ENCODE measurements at places on chromosomes 5 and 9.

- DNase-seq = no peak
These were observed 5.2 kb downstream of the LRRTM2 start for GRCh38 chr5:138869763-138870500.

DNA sequence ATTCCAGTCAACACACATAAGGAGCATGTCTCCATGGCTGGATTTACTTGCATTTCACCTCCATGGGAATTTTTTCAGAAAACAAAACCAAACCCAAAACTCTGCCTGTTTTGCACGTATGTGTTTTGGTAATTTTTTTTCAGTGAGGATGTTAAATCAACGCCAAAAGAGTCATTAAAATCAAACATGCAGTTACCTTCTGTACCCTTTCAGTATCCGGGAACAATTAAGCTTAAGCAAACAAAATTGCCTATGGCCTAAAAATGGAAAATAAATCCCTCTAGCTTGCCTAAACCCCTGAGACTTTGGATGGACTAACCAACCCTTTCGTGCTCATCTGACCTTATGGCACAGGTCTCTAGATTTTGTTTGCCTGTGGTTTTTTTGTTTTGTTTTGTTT lies 209.2 kb upstream of the KLF4 start:
- no peak for DNase-seq

- DNase-seq = no peak
These were observed 72.6 kb downstream of the FGF1 start for GRCh38 chr5:142613271-142613671.

- DNase-seq = peak; percentile 12
These were observed 1.5 kb downstream of the CDC42SE2 start for GRCh38 chr5:131265311-131265803.

GRCh38 chr5:95375591-95375990 lies 15.6 kb upstream of the FAM81B start:
- DNase-seq = no peak

- no peak for DNase-seq
These were observed 30.0 kb downstream of the ROPN1L start for GRCh38 chr5:10471677-10472076.

GRCh38 chr9:107612136-107612535 lies 122.6 kb upstream of the KLF4 start:
- DNase-seq = no peak

DNA sequence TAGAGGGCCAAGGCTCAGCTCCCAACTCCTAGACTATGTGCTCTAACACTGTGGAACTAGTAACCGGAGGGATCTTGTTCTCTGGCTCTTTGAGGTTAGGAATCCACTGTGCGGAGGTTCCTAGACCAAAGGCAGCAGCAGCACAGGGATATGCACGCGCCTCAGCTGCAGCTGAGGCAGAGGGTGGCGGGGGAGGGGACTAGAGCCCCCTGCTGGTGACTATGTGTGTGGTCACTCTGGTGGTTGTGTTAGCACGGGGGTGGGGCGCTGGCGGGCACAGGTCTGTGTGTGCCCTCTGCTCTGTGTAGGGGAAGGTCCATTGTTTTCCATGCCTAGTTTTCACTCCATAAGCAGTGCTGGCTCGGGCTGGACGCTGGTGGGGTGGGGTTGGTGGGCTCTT lies 458.0 kb upstream of the IZUMO3 start:
- peak; percentile 61 for DNase-seq

DNA sequence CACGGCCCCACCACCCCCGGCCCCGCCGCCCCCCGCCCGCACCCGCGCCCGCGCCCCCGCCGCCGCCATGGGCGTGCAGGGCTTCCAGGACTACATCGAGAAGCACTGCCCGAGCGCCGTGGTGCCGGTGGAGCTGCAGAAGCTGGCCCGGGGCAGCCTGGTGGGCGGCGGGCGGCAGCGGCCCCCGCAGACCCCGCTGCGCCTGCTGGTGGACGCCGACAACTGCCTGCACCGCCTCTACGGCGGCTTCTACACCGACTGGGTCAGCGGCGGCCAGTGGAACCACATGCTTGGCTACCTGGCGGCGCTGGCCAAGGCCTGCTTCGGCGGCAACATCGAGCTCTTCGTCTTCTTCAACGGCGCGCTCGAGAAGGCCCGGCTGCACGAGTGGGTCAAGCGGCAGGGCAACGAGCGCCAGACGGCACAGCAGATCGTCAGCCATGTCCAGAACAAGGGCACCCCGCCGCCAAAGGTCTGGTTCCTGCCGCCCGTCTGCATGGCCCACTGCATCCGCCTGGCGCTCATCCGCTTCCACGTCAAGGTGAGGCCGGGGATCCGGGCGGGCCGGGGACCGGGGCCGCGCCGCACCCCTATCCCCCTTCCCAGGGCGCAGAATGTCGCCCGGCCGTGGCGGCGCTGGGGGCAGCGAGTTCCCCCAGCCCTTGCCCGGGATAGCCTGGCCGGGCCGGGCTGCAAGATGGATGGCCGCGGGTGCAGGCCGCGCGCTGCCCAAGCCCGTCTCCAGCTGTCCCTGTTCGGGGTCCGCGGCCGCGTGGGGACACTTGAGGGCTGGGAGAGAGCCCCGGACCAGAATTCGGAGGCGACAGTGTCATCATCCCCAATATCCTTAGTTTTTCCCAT lies 594 bp downstream of the FAM120A start:
- peak; percentile 31 for DNase-seq

GRCh38 chr9:105975886-105976645 lies 281.7 kb downstream of the TMEM38B start:
- DNase-seq = no peak

GRCh38 chr9:96009690-96010472 lies 134.4 kb downstream of the ERCC6L2 start:
- no peak for DNase-seq

DNA sequence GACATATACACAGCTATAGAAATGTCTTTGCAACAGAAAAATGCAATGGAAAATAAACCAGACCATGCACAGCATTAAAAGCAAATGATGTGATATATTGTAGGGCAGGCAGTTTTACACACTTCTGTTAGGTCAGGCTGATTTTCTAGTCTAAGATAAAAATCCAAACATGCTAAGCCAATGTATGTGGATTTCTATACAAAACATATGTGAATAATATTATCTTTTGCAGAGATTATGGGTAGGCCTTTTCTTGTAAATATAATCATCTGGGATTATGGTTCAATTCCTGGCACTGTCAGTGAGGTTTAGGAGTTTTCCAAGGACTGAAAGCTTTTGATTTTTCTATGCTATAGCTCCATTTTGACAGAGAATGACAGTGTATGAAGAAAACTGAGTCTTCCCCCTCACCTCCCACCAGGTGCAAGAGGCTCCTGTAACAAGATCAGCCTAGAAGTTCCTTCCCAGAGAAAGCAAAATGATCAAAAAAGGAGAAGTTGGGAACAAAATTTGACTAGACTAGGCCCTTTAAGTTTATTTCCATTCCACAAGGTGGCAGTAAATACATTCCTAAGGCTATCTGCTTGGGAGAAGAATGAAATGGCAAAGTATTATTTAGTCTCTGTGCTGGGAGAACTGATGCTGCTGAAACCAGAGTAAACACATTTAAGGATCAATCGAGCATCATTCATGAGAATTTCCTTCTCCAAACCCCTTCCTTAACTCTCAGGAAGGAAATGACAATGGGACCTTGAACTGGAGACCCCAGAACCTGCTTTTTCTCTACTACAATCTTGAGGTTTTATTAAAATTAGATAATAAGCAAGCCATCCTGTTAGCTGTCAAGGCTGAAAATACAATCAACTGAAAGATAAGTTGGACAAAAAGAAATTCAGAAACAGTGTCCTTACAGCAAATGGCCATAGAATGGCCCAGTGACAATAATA lies 133.0 kb upstream of the TUT7 start:
- DNase-seq = peak; percentile 38

DNA sequence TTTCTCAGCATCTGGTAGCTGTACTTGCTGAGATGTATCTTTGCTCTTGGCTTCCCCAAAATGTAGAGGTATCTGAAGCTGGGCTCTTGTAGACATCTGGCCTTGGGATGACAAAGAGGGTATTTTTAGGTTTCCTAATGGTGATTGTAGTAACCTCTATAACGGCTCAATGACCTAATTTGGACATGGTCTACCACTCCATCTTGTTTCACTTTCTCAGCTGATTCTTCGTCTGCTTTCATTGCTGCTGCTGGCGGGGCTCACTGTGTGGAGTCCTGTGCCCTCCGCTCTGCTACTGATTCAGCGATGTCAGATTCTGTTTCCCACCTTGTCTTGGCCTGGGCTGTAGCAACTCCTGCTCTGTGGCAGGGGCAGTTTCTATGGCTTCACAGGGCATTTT lies 12.7 kb upstream of the MARCHF11 start:
- no peak for DNase-seq

GRCh38 chr9:83219154-83219923 lies 156.4 kb upstream of the RASEF start:
- peak; percentile 82 for DNase-seq

GRCh38 chr5:760363-761058 lies 24.0 kb downstream of the ZDHHC11B start:
- DNase-seq = no peak

Measured in HEK293T (cell line).